Inflammatory macrophage treated with lipopolysaccharide for 4 hours (primary cell): ENCODE measurements at places on chromosomes 5 and 9.

- DNase-seq = no peak
These were observed 10.5 kb upstream of the LHFPL2 start for GRCh38 chr5:78659114-78659513.

DNA sequence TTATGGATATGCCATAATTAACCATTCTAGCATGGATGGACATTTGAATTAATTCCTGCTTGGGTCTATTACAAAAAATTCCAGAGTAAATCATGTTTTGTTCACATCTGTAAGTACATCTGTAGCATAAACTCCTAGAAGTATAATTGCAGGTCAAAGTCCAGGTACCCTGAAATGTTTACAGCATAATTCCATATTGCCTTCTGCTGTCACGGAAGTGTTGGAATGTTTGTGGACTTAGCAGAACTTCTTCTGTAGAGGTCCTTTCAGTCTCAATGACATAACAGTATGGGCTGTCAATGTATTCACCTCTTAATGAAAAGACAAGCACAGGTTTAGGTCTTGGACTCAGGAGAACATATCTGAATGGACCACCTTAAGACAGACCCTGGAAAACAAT, 1.8 kb downstream of the FAM240B start:
- DNase-seq = no peak

DNA sequence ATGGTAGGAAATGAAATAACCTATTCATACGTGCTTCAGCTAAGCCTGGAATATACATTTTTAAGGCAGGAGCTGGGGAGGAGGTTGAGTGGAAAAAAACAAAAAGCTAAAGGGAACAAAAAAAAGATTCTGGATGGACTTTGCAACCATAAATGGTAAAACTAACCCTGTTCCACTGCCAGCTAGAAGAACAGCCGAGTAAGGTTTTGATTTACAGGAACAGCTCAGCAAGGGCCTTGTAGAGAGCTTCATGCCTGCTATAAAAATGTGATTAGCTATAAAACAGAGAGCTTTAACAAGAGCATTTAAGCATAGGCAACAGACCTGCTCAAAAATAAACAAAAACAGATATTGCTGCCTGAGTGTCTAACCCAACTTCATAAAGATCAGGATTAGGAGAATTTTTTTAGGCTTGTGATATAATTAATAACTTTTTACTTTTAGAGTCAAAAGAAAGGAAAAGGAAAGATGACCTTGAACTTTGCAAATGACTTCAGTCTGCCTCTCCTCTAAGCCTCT, 194.8 kb downstream of the FBXL7 start:
- no peak for DNase-seq

DNA sequence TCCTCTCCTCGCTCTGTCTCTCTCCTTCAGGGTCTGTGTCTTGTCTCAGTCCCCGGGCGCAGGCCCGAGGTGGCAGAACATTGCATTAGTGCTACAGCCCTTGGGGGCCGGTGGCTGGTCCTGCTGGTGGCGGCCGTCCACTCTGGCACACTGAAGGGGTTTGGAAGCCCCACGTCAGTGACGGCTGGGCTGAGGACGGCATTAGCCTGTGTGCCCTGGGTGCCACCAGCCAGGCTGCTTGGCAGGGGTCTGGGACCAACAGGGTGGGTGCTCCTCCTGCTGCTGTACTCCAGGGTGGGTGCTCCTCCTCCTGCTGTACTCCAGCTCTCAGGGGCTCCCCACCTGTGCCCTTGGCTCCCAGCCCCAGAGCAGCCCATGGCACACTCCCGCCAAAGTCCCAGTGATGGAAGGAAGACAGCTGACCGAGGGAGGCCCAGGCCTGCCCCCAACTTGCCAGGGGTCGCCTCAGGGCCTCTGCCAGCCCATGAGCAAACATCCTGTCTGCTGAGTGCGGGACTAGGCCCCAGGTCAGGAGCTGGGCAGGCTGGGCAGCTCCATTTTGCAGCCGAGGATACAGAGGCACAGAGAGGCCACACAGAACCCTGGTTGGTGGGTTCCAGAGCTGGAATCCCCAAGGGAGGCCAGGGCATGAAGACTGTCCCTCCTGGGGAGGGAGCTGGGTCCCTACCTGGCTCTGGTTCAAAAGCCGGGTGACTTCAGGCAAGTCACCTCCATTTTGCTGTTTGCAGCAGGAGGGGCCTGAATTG, 27.3 kb downstream of the SARDH start:
- DNase-seq = no peak

DNA sequence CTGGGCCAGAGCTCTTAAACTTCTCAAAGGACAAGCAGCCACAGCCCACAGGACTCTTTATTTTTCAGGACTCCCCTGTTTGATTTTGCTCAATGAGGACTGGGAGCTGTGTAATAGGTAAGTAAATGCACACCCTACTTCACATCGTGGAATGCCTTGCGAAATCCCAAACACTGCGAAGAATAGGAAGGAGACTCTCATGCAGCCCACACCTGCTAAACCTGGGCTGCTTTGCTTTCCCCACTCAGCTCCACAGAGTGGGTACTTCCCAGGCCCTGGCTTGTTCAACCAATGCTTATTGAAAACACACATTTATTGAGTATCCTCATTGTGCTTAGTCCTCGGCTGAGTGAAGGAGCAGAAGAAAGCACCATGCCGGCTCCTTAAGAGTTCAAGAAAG, 103.3 kb upstream of the FSTL4 start:
- DNase-seq = no peak

GRCh38 chr5:440401-441201, 2.4 kb upstream of the EXOC3 start:
- DNase-seq = peak; percentile 59

- no peak for DNase-seq
These were observed 100.1 kb upstream of the LRRTM2 start for GRCh38 chr5:138975098-138975847.

GRCh38 chr5:93874080-93874479, 132.7 kb upstream of the POU5F2 start:
- no peak for DNase-seq

GRCh38 chr5:144065786-144066185, 104.7 kb downstream of the YIPF5 start:
- DNase-seq = no peak

- DNase-seq = no peak
These were observed 138.4 kb downstream of the NTRK2 start for GRCh38 chr9:84807870-84808390.

GRCh38 chr5:159049844-159050315, 49.8 kb downstream of the EBF1 start:
- DNase-seq = peak; percentile 43

DNA sequence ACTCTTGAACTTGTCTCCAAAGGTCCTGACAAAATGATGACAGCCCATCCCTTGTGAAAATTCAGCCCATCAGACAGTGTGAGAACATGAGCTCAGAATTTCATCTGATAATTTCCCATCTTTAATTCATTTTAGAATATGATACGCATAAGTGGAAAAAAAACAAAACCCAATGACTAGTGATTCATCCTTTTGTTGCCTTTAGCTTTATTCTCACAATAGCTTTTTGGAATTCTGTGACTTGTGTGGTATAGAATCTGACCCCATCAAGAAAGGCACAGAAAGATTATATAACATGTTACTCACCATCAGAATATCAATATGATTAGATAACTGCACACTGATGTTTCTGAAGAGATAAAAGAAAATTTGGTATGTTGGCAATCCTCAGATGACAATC, 16.1 kb upstream of the TMED7 start:
- no peak for DNase-seq

DNA sequence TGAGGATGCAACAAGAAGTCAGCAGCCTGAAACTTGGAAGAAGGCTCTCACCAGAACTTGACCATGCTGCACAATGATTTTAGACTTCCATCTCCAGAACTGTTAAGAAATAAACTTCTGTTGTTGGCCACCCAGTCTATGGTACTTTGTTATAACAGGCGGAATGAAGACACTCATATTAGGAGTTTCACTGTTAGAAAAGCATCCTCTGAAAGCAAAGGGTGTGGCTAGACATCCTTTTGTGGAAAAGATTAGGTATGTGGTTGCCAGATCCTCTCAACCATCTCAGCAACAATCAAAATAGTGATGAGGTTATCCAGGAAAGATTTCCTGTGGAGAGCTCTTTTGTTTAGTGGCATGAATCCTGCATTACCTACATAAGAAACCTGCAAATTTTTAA, 20.7 kb downstream of the ITGA2 start:
- DNase-seq = no peak

GRCh38 chr9:16179566-16179965, 626.7 kb downstream of the CCDC171 start:
- no peak for DNase-seq

DNA sequence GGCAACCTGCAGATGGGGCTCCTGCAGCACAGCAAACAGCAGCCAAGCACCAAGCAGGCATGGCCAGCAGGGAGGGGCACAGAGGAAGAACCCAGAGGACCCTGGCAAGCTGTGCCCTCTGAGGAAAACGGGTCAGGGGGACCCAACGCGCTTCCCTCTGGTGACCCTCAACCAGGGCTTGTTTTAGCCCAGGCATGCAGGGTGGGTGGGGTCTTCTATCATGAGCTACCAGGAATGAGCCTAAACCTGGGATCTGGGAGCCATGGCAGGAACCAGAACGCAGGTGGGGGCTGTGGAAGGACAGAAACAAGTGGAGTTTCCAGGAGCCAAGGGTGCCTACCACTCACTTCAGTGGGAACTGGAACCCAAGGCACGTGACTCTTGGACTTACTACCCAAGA, 20.9 kb downstream of the IPPK start:
- no peak for DNase-seq

DNA sequence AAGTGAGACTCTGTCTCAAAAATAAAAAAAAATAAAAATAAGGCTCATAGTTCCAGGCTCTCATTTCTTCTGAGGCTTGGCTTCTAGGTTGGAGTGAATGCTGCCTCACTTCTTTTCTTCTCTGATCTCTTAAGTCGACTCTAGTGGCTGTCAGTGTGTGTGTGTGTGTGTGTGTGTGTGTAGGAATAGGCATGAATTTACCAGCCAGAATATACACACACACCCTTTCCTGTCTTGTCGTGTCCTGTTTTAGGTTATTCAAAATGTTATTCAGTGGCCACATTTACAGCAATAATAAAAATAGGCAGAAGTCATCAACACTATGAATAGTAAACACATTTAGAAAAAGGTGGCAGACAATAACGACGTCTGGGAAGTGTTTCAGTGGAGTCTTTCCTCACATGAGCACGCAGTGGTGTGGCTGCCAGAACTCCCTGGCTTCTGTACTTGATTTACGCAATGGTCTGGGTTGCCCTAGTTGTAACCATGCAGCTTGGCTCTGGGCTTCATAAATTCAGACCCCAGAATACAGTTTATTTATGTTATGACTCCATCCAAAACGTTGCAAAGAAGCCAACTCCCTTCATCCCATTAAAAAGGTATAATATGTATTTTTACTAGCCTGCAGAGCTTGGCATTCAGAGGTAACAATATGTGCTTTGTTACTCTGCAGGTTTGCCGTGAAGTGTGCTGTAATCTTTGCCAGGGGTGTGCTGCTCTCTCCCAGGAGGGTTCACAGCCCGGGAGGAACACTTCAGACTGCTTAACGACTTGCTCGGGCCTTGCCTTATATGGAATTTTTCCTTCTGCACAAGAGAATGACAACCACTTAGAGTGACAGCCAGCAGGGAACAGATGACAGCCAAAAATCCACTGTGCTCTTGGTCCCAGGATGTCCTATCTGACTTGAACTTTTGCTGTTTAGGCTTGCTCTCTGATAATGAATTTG, 34.4 kb upstream of the PALM2AKAP2 start:
- DNase-seq = no peak

DNA sequence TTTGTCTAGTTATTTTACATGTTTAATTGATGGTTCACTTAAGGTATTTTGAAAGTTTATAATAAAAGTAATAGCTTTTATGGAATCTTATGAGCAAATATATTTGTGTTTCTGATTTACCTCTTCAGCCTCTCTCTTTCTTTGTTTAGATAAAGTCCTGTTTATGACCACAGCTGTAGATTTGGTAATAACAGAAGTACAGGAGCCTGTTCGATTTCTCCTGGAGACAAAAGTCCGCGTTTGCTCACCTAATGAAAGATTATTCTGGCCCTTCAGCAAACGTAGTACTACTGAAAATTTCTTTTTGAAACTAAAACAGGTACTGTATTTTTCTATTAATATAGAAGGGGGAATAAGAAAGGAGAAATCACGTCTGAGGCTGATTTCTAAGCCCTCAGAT, 35.0 kb upstream of the GPR21 start:
- DNase-seq = no peak

GRCh38 chr5:134528556-134528955, 3.1 kb downstream of the JADE2 start:
- DNase-seq = no peak

DNA sequence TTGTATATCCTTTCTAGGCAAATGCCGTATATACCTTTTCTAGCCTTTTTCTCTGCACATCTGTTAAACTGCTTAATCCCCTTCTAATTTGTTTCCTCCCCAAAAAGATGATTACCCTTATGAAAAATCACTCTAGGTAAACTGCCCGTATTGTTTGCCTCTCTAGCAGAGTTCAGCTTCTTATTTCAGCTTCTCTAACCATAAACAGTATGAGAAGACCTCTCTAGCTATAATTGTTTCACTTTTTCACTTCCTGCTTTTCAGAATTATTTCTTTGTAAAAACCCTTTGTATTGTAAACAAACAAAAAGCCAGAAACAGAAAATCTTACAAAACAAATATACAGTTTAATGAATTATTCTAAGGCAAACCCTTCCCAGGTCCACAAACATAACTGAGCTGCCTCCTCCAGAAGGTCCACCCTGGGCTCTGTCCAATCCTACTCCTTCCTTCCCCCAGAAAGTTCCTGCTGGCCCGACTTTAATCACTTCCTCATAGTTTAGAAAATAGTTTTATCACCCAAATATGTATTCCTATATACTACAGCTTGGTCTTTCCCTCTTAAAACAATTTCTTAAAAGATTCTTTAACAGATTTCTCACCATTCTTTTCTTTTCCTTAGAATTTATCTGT, 158.1 kb downstream of the FGF1 start:
- no peak for DNase-seq

- no peak for DNase-seq
These were observed 1.7 kb downstream of the DENND4C start for GRCh38 chr9:19231904-19232822.

- DNase-seq = no peak
These were observed 1136.3 kb upstream of the ACO1 start for GRCh38 chr9:31248156-31248555.

DNA sequence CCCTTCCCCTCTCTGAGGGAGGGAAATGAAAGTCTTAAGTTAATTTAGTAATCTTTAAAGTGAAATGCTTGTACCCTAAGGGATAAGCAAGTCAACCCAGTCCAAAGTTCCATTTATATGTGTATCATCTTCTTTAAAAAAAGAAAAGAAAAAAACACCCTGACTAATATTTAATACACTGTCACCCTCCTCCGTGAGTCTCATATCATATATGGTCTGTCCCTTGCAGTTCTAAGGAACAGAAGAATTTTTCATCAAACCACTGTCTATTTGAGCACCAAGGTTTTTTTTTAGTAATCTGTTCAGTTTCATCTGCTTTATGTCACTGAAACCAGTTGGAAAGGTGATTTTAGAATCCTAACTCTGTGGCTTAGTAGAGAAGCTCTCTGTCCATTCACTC, 15.2 kb downstream of the TNIP1 start:
- peak; percentile 49 for DNase-seq
